ENCODE measurements at places on chromosomes 2 and 18.

GRCh38 chr2:181680937-181681811 is 857 bp upstream of the NEUROD1 start:
- no peak for DNase-seq

DNA sequence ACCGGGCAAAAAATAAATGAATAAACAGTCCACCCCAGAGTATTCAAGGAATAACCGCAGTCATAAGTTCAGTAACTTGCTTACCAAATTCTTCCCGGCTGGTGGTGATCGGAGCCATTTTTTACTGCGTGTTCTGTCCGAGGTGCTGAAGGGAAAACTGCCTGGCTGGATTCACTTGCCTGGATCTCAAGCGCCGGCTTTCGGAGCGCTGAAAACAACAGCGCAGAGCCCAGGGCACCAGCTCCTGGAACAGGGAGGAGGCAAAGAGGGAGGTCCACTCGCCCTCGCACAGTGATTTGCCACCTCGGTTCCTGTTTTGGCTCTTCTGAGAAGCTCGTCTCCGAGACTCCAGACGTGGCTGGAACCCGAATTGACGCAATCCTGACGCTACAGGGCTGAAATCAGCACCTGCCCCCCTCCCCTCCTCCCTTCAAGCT is at the start of gene SYT4:
TSS of gene SYT4 (minus strand) at position 327 of the 437 bp plus-strand sequence. CDS start at position 118, 209 bp downstream.
- peak; percentile 35 for DNase-seq

DNA sequence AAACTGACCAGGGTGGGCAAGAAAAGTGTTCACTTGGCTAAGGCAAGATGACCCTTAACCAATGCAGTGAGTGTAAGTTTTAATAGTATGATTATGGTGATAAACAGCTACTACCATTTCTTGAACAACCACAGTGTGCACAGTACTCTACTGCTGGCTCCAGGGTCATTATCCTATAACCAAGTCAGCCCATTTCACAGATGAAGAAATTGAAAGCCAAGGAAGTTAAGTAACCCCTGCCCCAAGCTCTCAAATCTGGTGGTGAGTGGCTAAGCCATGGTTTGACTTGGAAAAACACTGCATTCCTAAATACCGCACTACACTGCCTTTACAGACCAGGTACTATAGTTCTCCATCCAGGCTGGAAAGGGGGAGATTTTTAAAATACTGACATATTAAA is 5.7 kb downstream of the ZNF385B start:
- DNase-seq: no peak

- no peak for DNase-seq
Observed at GRCh38 chr2:181682026-181682789, 1.9 kb upstream of the NEUROD1 start.

DNA sequence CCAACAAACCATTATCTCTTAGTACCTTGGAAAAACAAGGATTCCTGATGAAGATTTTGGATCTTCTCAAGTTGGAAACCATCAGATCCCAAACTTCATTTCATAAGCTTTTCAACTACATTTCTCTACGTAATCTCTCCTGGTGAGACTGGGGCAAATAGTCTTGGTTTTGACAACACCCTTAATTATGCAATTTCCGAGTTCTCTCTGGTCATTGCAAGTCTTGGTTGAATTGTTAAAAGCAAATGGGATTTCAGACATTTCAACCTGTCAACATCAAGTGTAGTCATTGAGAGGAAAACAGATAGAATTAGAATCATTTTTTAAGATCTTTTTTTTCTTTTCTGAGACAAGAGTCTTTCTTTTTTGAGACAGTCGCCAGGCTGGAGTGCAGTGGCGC is 26.2 kb downstream of the KLF7 start:
- DNase-seq: no peak

DNA sequence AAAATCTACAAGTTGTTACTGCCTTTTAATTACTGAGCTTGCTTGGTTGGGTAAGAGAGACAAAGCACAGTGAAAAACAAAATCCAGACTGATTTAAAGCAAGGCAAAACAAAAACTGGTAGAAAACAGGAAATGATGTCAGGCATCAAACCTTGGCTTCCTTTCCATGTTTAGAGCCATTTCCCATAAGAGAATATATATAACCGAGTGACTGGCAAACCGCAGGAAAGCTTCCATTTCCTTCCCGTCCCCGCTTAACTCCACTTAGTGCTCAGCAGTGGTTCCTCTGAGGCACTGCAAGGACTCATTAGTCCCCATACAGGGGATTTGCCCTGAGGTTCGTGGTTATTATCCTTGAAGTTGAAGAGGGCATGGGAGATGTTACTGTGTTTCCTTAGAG is 446.3 kb downstream of the LPIN1 start:
- peak; percentile 32 for DNase-seq

- DNase-seq: no peak
Observed at GRCh38 chr2:239269173-239269885, 131.5 kb downstream of the HDAC4 start.

All from SK-N-MC (cell line).